NT2/D1 (cell line): ENCODE measurements at places on chromosomes 6 and 20.

DNA sequence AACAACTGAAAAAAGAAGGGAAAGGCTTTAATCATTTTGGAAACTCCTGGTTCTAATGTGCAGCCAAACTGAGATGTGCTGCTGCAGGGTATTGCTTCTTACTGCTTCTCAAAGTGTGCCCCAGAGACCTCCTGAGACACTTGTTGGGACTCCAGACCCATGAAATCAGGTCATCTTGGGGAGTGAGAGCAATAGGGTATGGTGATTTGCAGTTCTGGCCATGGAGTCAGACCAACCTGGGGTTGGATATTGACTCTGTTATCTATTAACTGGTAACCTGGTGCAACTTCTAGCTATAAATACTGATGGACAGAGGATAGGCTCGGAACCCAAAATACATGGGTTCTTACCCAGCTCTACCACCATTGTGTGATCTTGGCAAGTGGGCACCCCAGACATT, 3.8 kb downstream of the TSPO2 start:
- DNase-seq = no peak

GRCh38 chr6:4401408-4402368, 266.3 kb upstream of the ECI2 start:
- no peak for DNase-seq

DNA sequence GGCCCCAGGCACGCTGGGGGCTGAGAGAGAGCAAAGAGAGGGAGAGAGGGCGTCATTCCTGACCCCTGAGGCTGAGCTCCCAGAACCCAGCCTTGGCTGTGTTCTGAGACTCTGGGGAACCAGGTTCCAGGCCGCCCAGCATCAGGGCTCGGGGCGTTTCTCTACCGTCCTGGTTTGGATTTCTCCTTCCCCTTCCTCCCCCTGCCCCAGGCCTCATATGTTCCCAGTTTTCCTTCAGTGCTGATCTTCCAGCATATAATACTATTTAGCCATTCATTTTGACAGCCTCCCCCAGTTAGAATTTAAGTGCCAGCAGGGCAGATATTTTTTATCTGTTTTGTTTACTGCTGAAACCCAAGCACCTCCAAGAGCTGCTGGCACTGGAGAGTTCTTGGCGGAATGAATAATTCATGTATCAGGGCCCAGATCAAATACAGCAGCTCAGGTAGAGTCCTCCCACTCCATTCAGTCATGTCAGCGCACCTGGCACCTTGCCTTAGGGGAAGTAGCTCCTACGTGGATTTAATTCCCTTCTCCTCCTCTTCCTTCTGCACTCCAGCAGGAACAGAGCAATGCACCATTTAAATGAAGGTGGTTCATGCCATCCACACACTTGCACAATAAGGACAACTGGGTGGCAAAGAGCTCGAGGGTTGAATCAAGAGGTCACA, 23.4 kb upstream of the FRMD1 start:
- DNase-seq = no peak

- DNase-seq = no peak
Observed at GRCh38 chr6:99559057-99559456, 9.4 kb downstream of the CCNC start.

GRCh38 chr6:27053738-27054137, 193.8 kb upstream of the PRSS16 start:
- no peak for DNase-seq

DNA sequence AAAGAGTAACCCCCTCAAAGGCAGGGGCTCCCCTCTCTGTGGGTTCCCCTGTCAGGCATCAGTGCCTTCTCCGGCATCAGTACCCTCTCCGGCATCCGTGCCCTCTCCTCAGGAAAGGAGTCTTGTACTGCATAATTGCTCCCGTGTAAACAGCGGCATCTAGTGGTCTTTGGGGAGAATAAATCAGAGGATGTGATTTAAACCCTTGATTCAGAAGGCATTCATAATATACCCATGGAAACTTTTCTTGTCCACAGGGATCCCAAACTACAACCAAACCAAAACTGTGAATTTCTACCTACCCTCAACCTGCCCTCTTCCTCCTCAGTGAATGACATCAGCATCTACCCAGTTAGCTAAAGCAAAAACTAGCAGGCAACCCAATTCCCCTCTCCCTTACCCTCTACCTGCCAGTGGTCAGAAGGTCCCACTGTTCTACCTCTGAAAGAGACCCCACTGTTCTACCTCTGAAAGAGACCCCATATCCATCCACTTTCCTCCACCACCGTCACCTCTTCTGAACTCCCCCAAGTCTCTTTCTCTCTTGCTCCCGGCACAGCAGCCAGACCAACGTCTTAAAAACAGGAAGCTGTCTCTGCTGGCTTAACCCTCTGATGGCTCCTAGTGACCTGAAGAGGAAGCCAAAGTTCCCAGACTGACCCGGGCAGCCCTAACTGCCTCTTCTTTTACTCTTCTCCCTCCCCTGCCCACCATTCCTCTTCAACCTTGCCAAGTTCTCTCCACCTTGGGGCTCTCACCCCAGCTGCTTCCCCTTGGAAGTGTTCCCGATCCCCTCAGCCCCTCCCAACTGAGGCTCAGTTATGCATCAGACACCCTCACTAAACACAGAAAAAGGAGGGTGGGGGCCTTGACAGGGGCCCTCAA, 27.2 kb downstream of the UBE2V1 start:
- DNase-seq = peak; percentile 48

DNA sequence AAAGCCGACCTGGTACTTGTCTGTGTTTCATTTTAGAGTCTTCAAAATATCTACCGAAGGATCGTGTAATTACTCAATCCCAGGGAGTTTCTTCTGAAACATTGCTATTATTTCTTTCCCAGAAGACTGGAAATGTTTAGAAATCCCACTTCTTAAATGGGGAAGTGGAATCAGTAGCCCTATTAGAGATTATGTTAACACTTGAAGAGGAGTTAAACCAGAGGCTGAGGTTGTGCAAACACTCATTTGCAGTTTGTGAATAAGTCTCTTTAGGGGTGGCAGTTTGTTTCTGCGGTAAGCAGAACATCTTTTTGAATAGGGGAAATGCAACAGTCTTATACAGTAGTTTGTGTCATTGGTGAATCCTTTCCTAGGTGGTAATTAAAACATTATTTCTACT, 21.3 kb downstream of the DSP start:
- DNase-seq = no peak
